A549 treated with RU486 at 1 μM for 4 hours (cell line): ENCODE measurements at places on chromosomes 5 and 9. TPM values are rescaled to one million over a fixed set of nuclear protein-coding genes. Genes with fewer than 3 reads are reported as not detected.

GPRIN1 gene
- 7.3 to 10.2 TPM (median 8.8 TPM) in 5 replicates for total RNA-seq

CCNO gene
- total RNA-seq, result 5.8 to 10.4 TPM (median 8.7 TPM) in 5 replicates

SMIM33 gene
- total RNA-seq, result not detected in 5 replicates

FCN2 gene
- not detected in 5 replicates for total RNA-seq

PCDHGB1 gene
- 1.2 to 2.3 TPM (median 1.9 TPM) in 5 replicates for total RNA-seq

CAMK2A gene
- total RNA-seq, result 0.61 to 1.4 TPM (median 0.83 TPM) in 5 replicates

FOXD4L6 gene
- total RNA-seq, result 0.11 TPM in 1 of 5 replicates, not detected in the others

MSX2 gene
- 5.2 to 6.8 TPM (median 5.9 TPM) in 5 replicates for total RNA-seq
